Thymus (tissue), 14 donors: ENCODE measurements at places on chromosomes 7 and 10.

GRCh38 chr7:44061645-44062179 is 3.7 kb downstream of the PGAM2 start:
- no peak for DNase-seq

- no peak for DNase-seq
Measured at GRCh38 chr7:30162622-30163124, 27.9 kb downstream of the MTURN start.

DNA sequence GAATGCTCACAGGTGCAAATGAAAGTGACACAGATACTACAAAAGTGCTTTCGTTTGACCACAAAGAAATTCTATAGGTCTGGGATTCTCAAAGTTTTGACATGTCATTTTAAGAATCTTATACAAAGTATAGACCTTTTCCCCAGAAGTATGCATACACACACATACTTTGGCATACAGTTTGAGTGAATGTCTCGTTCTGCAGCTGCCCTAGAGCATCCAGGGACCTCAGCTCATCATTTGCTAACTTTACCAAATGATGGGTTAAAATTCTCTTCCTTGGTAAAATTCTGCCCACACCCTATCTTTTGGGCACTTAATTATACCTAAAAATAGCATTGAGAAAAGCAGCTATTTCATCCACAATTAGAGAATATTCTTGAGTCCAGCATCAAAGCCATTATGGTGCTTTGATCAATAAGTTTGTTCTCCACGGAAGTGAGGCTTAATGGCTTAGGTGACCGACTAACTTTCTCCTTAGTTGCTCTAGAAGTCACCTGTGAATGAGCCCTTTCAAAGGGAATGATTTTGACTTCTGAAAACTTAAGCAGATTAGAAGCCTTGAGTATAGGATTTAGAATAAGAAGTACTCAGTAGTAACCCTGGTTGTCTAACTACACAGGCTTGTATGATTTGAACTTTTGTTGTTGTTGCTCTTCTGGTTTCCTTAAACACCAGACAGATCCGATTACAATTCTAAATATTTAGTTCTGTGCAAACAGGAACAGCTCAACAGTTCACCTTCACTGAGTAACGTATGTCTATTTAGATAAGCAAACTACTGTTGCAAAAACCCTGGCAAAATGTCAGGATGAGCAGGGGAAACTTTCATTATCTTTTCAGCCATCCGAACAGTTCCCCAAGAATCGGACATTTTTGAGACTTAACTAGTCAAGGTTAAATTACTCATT is 70.6 kb downstream of the CNNM2 start:
- DNase-seq: no peak

DNA sequence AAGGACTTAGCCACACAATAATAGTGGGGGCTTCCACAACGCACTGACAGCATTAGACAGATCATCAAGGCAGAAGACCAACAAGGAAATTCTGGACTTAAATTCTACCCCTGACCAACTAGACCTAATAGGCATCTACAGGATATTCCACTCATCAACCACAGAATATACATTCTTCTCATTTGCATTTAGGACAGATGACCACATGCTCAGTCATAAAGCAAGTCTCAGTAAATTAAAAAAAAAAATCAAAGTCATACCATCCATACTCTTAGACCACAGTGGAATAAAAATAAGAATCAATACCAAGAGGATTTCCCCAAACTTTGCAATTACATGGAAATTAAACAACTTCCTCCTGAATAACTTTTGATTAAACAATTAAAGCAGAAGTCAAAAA is 155.9 kb downstream of the CDK14 start:
- DNase-seq: no peak

- no peak for DNase-seq
Measured at GRCh38 chr7:27689150-27689549, 26.5 kb upstream of the HIBADH start.

DNA sequence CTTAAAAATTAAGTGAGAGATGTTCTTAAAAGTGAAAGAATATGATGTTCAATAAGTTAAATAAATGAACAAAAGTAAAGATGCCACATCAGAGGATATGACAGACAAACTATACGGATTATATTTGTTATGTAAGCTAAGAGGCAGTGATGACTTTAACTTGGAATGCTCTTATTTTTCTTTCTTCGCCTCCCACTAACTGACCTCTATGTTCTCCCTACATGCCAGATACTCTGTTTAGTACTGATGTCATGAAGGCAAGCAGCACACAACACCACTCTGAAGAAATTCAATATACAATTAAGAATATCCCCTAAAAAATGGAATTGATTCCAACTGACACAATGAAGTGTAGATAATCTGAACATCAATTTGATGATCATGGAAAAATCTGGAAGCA is 223.4 kb downstream of the DOCK4 start:
- no peak for DNase-seq

GRCh38 chr7:142629588-142630260 is 119.5 kb upstream of the PRSS1 start:
- DNase-seq: no peak

GRCh38 chr7:151897951-151898686 is 21.2 kb upstream of the PRKAG2 start:
- no peak for DNase-seq

DNA sequence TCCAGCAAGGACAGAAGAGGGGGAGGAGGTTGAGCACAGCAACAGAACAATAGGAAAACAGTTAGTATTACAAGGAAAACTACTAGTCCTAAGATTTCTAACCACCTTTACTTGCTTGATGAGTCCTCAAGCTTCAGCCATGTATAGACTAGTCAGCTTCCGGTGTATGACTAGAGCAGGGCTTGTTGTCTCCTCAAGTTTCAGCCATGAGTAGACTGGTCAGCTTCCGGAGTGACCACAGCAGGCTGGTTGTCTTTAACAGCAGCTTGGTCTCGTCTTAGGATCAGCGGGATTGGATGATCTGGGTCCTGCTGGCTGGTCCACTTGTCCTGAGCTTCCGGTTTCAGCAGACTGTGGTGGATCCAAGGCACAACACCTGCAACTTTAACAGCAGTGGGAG is 10.6 kb upstream of the ZNF239 start:
- no peak for DNase-seq

DNA sequence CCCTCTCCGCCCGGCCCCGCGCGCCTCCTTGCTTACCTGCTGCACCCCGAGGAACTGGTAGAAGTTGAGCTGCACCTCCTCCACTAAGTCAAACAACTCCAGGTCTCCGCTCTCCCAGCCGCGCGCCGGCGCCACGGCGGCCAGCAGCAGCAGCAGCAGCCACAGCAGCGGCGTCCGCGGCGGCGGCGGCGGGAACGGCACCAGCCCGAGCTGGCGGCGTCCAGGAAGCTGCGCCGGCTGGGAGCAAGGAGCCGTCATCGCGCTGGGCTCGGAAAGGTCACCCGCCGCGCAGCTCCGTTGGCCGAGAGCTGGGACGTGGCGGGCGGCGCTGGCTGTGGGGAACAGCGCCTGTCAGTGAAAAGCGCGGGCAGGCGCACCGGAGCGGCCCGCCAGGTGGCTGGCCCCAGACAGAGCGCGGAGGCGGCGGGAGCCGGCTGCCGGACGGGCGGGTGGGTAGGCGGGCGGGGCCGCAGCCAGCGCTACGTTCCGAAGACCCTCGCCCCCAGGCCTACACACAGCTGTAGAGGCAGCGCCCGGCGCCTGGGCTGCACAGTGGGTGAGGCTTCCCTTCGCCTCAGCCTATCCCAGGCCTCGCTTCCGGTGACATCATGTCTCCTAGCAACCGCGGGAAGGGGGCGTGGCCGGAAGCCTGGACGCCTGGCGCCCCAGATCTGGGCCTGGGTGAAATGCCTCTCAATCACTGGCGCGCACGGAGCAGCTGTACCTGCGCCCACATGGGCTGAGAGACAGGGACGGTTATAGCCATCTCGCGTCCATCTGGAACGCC is at the start of gene DNAJC1:
Gene DNAJC1, minus strand, starts transcription at position 554 of the 787 bp plus-strand sequence. Its CDS starts 296 bp downstream, at position 258.
- peak; percentile 99 for DNase-seq

GRCh38 chr7:13032084-13032483 is 344.7 kb downstream of the ARL4A start:
- DNase-seq: no peak

- DNase-seq: no peak
Measured at GRCh38 chr7:30584965-30585364, 9.7 kb upstream of the GARS1 start.

DNA sequence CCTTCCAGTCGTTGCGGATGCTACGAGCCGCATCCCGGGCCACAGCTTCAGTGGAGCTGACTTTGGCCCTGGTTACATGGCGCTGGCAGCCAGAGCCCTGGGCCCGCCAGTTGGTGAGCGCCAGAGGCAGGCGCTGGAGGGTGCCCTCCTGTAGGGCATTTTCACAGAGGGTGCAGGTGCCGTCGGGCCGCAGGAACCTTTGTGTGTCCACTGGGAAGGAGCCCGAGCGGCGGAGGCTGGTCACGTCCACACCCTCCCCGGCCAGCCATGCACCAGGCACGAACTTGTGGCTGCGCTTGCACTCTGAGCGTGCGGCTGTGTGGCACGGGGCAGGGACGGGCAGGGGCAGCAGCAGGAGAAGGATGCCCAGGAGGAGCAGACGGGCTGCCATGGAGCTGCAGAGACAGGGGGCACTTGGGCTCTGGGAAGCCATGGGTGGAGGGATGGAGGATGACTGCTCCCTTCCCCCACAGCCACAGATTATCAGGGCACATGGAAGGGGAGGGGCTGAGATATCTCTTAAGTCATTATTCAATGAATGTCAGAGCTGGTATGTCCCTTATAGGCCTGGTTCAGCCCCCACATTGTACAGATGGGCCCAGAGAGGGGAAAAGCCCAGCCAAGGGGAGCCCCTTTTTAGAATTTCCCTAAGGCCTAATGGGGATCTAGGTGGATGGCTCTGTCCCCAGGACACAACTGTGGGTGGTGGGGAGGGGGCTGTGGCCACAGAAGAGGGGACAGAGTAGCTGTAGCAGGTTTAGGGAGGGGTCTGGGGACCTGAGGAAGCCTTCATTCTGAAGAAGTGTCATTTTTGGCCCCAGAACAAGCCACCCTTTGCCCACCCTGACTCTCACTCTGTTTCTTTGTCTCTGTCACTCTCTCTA is 1.8 kb downstream of the PRF1 start:
- DNase-seq: no peak
